ENCODE measurements at places on chromosomes 5 and 9.

- H3K36me3 ChIP-seq: no peaks in the 10 kb centered on the region
- no peak overlapping the region for H3K4me3 ChIP-seq
- no peaks in the 10 kb centered on the region for H3K4me1 ChIP-seq
- H3K27me3 ChIP-seq: peaks cover 8% of the 10 kb centered on the region
These were observed 89.9 kb upstream of the FBN2 start for GRCh38 chr5:128627939-128628338.

- peaks cover 2% of the 10 kb centered on the region for H3K4me1 ChIP-seq
- H3K36me3 ChIP-seq: no peaks in the 10 kb centered on the region
- H3K27ac ChIP-seq: no peak overlapping the region
- no peak overlapping the region for H3K4me3 ChIP-seq
- peaks cover 42% of the 10 kb centered on the region for H3K27me3 ChIP-seq
- no peak for DNase-seq
These were observed 30.0 kb upstream of the SH3RF2 start for GRCh38 chr5:145906401-145906800.

- H3K27ac ChIP-seq: no peak overlapping the region
- no peak overlapping the region for H3K4me3 ChIP-seq
- DNase-seq: no peak
These were observed 16.8 kb downstream of the NR6A1 start for GRCh38 chr9:124754289-124754688.

DNA sequence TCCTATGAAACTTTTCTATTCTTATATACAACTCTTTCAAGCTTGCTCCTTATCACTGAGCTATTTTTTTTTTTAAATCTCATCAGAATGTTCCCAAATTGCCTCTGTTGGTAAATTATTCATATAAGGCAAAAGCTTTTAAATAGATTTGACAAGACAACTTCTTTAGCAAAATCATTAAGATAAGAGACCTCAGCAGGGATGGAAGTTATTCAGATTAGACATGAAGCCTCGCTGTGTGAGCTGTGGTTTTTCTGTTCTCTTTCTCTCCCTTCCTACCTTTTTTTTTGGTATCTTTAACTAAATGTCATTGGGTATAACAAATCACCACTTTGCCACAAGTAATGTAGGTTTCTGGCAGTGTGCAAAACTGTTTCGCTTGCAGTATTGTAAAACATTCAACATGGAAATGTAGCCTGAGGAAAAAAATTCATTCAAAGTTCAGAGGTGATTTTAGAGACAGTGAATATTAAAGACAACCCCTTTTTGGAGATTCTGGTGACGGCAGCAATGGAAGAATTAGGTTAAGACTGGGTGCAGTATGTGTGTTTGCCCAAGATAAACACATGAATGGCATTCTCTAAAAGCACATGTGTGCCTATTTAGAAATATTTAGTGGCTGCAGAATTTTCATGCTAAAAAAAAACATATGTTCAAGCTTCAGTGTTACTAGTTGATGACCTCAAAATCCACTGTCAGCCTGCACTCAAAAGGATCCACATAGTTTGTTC is 467.1 kb downstream of the ZNF608 start:
- no peaks in the 10 kb centered on the region for H3K27me3 ChIP-seq
- no peak overlapping the region for H3K4me3 ChIP-seq
- DNase-seq: no peak
- no peak overlapping the region for H3K27ac ChIP-seq
- no peaks in the 10 kb centered on the region for H3K4me1 ChIP-seq

GRCh38 chr5:150066901-150067396 is 19.4 kb downstream of the CSF1R start:
- DNase-seq: no peak
- peak overlapping the region; percentile 70 for H3K27ac ChIP-seq
- peaks cover 4% of the 10 kb centered on the region for H3K27me3 ChIP-seq
- peaks cover 18% of the 10 kb centered on the region for H3K4me1 ChIP-seq
- peak overlapping the region; percentile 61 for H3K4me3 ChIP-seq

GRCh38 chr5:72499730-72500129 is 7.5 kb downstream of the ZNF366 start:
- no peak for DNase-seq
- H3K4me1 ChIP-seq: no peaks in the 10 kb centered on the region
- H3K36me3 ChIP-seq: no peaks in the 10 kb centered on the region

- H3K27me3 ChIP-seq: no peaks in the 10 kb centered on the region
- no peak overlapping the region for H3K27ac ChIP-seq
- H3K36me3 ChIP-seq: no peaks in the 10 kb centered on the region
- H3K4me1 ChIP-seq: no peaks in the 10 kb centered on the region
- H3K4me3 ChIP-seq: no peak overlapping the region
These were observed 585.0 kb downstream of the KIF4B start for GRCh38 chr5:155598552-155598951.

GRCh38 chr9:120875643-120875953 is 1.4 kb downstream of the PHF19 start:
- peaks cover 64% of the 10 kb centered on the region for H3K4me1 ChIP-seq
- no peak for DNase-seq
- peak overlapping the region; percentile 95 for H3K27ac ChIP-seq
- H3K27me3 ChIP-seq: no peaks in the 10 kb centered on the region

DNA sequence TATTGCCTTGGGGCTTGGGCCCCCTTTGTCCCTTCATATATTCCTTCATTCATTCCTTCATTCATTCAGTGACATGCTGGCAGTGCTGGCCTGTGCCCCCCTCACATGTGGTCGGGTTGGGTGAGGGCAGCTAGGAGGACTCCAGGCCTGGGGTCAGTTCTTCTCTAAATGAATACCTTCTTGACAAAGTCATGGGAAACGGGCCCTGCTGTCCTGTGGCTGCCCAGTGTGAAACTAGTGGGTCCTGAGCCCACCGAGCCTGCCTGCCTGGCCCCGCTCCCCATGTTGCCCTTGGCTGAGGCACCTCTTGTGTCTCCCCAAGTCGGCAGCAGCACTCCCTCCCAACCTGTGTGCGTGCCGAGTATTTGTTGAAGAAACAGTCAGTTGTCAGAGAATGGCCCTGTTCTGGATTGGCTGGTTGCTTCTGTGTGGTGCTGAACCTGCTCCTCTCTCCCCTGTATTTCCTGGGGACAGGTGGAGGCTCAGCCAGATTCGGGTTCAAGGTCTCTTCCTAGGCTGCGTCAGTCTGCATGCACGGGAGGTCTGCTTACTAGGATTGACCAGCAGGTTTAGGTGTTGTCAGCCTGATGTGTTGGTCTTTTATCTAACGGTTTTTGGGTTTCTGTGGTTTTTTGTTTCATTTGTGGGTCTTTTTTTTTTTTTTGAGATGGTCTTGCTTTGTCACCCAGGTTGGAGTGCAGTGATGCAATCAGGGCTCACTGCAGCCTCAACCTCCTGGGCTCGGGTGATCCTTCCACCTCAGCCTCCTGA is 3.0 kb upstream of the CEL start:
- H3K27ac ChIP-seq: peak overlapping the region; percentile 21
- DNase-seq: no peak
- H3K27me3 ChIP-seq: no peaks in the 10 kb centered on the region
- peak overlapping the region; percentile 9 for H3K4me3 ChIP-seq
- no peaks in the 10 kb centered on the region for H3K36me3 ChIP-seq

- H3K4me1 ChIP-seq: no peaks in the 10 kb centered on the region
- H3K27ac ChIP-seq: no peak overlapping the region
- no peaks in the 10 kb centered on the region for H3K36me3 ChIP-seq
These were observed 13.0 kb upstream of the PCDHAC2 start for GRCh38 chr5:140953234-140953633.

GRCh38 chr9:2709645-2710101 is 7.6 kb upstream of the KCNV2 start:
- no peak overlapping the region for H3K4me3 ChIP-seq
- DNase-seq: no peak
- peaks cover 2% of the 10 kb centered on the region for H3K36me3 ChIP-seq
- H3K4me1 ChIP-seq: peaks cover 2% of the 10 kb centered on the region
- H3K27me3 ChIP-seq: no peaks in the 10 kb centered on the region

DNA sequence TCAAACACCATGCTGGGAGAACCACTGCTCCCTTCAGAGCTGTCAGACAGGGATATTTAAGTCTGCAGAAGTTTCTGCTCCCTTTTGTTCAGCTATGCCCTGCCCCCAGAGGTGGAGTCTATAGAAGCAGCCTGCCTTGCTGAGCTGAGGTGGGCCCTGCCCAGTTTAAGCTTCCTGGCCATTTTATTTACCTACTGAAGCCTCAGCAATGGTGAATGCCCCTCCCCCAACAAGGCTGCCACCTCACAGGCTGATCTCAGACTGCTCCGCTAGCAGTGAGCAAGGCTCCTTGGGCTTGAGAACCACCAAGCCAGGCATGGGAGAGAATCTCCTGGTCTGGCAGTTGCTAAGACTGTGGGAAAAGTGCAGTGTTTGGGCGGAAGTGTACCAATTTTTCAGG is 205.5 kb upstream of the PTGER4 start:
- no peaks in the 10 kb centered on the region for H3K4me1 ChIP-seq
- no peaks in the 10 kb centered on the region for H3K27me3 ChIP-seq
- no peak for DNase-seq
- no peak overlapping the region for H3K27ac ChIP-seq
- H3K36me3 ChIP-seq: peaks cover 4% of the 10 kb centered on the region

- H3K4me3 ChIP-seq: no peak overlapping the region
- H3K27me3 ChIP-seq: peaks cover 7% of the 10 kb centered on the region
- H3K27ac ChIP-seq: no peak overlapping the region
- no peak for DNase-seq
- peaks cover 3% of the 10 kb centered on the region for H3K36me3 ChIP-seq
- H3K4me1 ChIP-seq: peaks cover 6% of the 10 kb centered on the region
These were observed 44.0 kb downstream of the CXXC5 start for GRCh38 chr5:139692148-139692547.

DNA sequence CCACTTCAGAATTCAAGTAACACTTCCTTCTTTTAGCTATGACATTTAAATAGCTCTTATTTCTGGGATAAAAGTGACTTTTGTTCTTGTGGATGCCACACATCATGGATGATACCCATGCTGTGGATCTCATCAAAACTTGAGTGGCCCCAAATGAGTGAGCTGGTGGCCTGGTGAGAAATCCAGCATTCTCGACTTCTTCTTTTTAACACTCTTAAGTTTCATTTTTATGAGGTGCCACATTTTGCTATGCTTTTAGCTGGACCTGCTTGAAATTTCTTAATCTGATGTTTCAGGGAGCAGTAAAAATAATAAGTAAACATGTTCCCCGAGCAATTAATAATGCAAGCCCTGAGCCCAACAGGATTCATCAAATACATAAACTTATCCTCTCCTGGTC is 384.8 kb upstream of the MEF2C start:
- H3K4me3 ChIP-seq: no peak overlapping the region
- no peak for DNase-seq
- H3K36me3 ChIP-seq: no peaks in the 10 kb centered on the region

- no peak overlapping the region for H3K4me3 ChIP-seq
- no peaks in the 10 kb centered on the region for H3K27me3 ChIP-seq
- DNase-seq: no peak
These were observed 314.1 kb upstream of the ATP10B start for GRCh38 chr5:161165998-161166660.

- H3K27ac ChIP-seq: no peak overlapping the region
- no peak overlapping the region for H3K4me3 ChIP-seq
- DNase-seq: no peak
- peaks cover 7% of the 10 kb centered on the region for H3K4me1 ChIP-seq
These were observed 108.2 kb downstream of the AUH start for GRCh38 chr9:91253488-91253887.

DNA sequence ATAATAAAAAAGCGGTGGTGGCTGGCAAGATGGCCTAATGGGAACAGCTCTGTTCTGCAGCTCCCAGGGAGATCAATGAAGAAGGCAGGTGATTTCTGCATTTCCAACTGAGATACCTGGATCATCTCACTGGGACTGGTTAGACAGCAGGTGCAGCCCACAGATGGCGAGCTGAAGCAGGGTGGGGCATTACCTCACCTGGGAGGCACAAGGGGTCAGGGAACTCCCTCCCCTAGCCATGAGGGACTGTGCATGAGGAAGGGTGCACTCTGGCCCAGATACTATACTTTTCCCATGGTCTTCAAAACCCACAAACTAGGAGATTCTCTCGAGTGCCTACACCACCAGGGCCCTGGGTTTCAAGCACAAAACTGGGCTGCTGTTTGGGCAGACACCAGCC is 45.6 kb upstream of the PTGER4 start:
- no peaks in the 10 kb centered on the region for H3K4me1 ChIP-seq
- no peaks in the 10 kb centered on the region for H3K27me3 ChIP-seq
- no peak for DNase-seq
- H3K4me3 ChIP-seq: no peak overlapping the region
- no peaks in the 10 kb centered on the region for H3K36me3 ChIP-seq

- peak within 1 kb of the TSS; percentile 71 for H3K4me3 ChIP-seq
- peaks cover 74% of the 10 kb centered on the region for H3K27me3 ChIP-seq
- H3K27ac ChIP-seq: no peak within 1 kb of the TSS
- H3K36me3 ChIP-seq: peaks cover 11% of the 10 kb centered on the region
- no peak for DNase-seq
- H3K4me1 ChIP-seq: peaks cover 27% of the 10 kb centered on the region
These were observed at the start of gene TLX3 for GRCh38 chr5:171308453-171309275. TSS of gene TLX3 (plus strand) at chr5:171309248. CDS start at chr5:171309366, 118 bp downstream.

- no peak for DNase-seq
- H3K4me3 ChIP-seq: no peak overlapping the region
- peaks cover 27% of the 10 kb centered on the region for H3K4me1 ChIP-seq
- H3K27ac ChIP-seq: peak overlapping the region; percentile 62
- H3K36me3 ChIP-seq: peaks cover 10% of the 10 kb centered on the region
These were observed 19.5 kb downstream of the TTC33 start for GRCh38 chr5:40736103-40736875.

GRCh38 chr9:121272401-121272948 is 4.5 kb downstream of the GSN start:
- H3K4me3 ChIP-seq: no peak overlapping the region
- H3K36me3 ChIP-seq: no peaks in the 10 kb centered on the region
- peaks cover 12% of the 10 kb centered on the region for H3K4me1 ChIP-seq
- no peak overlapping the region for H3K27ac ChIP-seq

DNA sequence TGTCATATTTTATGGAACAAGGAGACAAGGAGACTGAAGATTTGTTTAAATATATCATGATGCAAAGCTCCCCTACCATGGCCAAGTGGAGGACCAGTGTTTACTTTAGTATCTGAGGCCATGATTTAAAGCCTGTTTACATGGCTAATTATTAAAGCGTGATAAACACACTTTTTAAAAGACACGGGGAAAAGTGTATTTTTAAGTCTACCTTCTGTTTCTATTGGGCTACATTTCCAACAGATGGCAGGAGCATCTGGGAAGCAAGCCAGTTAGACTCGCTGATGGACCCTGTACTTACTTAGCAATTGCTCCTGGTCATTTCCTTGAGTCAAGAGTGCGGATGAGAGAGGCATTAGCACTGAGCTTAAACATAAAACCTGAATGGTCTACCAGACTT is 480.3 kb upstream of the SEMA6A start:
- DNase-seq: no peak
- no peaks in the 10 kb centered on the region for H3K4me1 ChIP-seq
- no peak overlapping the region for H3K27ac ChIP-seq
- H3K36me3 ChIP-seq: no peaks in the 10 kb centered on the region

DNA sequence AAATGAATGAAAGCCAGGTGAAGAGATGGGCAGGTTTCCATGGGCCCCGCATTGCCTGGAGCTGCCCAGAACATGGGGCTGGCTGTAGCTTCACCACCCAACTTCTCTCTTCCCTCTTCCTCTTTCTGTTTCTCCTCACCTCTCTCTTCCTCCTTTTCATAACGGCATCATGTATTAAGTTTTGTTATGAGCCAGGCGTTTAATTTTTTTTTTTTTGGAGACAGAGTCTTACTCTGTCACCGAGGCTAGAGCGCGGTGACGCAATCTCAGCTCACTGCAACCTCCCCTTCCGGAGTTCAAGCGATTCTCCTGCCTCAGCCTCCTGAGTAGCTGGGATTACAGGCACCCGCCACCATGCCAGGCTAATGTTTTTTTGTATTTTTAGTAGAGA is 13.0 kb upstream of the SPINK4 start:
- peaks cover 10% of the 10 kb centered on the region for H3K4me1 ChIP-seq
- no peak overlapping the region for H3K27ac ChIP-seq
- H3K4me3 ChIP-seq: no peak overlapping the region
- peaks cover 9% of the 10 kb centered on the region for H3K27me3 ChIP-seq

Data from T-helper 17 cell (primary cell).